ENCODE measurements at places on chromosomes 5 and 9.

DNA sequence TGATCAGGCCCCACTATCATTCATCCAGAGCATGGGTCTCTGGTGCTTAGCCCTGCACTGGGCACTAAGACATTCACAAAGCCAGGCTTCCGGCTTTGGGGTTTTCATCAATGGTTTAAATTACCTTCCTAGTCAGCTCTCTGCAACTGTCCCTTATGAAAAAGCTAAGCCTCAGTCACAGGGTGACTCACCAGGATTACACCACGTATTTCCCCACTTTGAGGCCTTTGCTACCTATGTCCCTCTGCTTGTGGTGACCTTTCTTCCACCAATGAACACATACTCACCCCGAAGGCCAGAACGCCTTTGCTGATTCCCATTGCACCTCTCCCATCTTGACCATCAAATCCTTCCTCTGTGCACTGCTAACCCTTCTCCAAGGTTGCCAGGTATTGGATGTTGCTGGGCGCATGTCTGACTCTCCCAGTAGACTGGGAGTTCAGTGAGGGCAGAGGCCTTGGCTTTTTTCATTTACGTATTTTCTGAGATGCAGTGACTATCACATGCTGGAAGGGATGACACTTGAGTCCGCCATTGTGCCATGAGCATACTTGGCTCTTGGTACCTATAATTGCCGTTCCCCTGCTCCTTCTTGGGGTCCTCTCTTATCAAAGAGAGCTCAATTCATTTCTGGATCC is 58.7 kb upstream of the TNFSF8 start:
- DNase-seq, result no peak

- DNase-seq, result no peak
Measured at GRCh38 chr5:68845131-68845530, 248.7 kb upstream of the SLC30A5 start.

DNA sequence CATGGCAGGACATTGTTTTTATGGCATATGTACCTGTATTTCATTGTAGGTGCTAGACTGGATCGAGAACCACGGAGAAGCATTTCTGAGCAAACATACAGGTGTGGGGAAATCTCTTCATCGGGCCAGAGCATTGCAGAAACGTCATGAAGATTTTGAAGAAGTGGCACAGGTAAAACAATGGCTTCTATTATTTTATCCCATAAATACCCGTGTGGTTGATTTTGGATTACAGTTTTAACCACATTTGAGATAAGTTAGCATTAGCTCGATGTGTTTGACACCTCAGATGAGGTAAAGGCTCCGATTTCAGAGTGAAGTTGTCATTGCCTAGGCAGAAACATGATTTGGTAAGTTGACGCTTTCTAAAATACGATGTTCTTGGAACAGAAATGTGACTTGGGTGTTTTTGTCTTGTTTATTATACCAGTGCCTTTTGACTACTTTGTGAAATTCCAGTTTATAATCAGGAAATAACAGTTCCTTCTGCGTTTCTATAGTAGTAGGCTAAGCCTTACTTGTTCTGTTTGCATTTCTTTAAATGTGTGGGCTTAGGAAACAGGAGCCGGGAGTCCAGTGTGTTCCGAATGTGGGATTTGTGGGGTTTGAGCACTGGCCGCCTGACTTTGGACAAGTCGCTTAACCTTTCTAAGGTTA is 187.7 kb downstream of the TRIO start:
- no peak for DNase-seq

GRCh38 chr5:104016646-104017045 is 454.1 kb upstream of the NUDT12 start:
- no peak for DNase-seq

GRCh38 chr5:128541385-128541784 is 3.3 kb upstream of the FBN2 start:
- no peak for DNase-seq

GRCh38 chr5:2810644-2811043 is 59.2 kb upstream of the IRX2 start:
- DNase-seq, result no peak

- DNase-seq, result no peak
Measured at GRCh38 chr5:145787507-145787906, 47.6 kb downstream of the PRELID2 start.
